ENCODE measurements at places on chromosomes 2 and 18.
A peak's percentile ranks its signal among the peaks of the same experiment; 100 is the strongest.

DNA sequence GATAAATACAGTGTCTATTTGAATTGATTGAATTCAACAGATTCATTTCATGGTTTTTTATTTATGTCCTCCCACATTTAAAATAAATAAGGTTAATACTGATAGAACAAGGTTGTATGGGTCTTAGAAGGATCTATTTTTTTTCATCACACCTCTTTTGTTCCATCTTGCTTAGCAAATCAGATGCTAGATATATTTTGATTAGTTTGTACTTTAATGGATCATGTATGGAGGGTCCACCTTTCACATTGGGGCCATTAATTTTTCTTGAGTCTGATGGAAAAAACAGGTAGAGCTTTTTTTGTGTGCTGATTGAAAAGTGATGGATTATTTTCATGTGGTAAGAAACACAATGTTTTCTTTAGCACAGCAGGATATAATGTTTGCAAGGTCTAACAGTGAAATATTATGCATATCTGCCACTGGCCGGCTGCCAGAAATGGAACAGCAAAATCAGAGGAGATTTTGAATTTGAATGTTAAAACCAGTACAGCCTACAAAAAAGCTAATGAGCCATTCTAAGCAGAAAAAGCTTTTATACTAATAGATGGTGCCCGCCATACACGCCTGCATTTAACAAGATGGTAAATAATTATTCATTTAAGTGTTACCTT, 188.1 kb upstream of the ETAA1 start:
- no peak for DNase-seq

DNA sequence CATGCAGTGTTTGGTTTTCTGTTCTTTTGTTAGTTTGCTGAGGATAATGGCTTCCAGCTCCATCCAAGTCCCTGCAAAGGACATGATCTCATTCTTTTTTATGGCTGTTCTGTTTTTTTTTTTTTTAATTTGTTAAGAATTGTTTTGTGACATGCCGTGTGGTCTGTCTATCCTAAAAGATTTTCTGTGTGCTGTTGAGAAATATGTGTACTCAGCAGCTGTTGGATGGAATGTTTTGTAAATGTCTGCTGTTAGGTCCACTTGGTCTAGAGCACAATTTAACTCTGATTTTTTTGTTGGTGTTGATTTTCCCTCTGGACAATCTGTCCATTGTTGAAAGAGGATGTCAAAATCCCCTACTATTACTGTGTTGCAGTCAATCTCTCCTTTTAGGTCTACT, 80.4 kb upstream of the WDR75 start:
- DNase-seq: no peak

- no peak for DNase-seq
Observed at GRCh38 chr2:18552351-18553077, 7.9 kb downstream of the RDH14 start.

GRCh38 chr18:49178321-49178720, 227.6 kb upstream of the SMAD7 start:
- no peak for DNase-seq

GRCh38 chr18:6891788-6892187, 162.3 kb downstream of the ARHGAP28 start:
- no peak for DNase-seq

DNA sequence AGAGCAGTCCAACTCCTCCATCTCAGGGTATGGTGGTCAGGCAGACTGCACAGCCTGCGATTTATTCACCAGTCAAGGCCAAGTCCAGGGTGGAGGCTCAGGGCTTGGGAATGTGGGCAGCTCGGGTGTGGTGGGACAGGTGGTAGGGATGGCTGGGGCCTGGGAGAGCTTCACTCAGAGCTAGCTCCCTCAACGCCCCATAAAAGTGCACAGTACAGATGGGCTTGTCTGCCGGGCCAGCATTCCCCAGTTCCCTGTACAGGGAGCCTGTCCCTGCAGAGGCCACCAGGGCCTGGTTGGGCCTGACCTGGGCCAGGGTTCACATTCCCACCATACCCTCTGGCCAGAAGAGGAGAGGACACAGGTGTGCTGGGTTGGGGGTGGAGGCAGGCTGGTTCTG, 49.2 kb upstream of the OTOS start:
- DNase-seq: no peak

DNA sequence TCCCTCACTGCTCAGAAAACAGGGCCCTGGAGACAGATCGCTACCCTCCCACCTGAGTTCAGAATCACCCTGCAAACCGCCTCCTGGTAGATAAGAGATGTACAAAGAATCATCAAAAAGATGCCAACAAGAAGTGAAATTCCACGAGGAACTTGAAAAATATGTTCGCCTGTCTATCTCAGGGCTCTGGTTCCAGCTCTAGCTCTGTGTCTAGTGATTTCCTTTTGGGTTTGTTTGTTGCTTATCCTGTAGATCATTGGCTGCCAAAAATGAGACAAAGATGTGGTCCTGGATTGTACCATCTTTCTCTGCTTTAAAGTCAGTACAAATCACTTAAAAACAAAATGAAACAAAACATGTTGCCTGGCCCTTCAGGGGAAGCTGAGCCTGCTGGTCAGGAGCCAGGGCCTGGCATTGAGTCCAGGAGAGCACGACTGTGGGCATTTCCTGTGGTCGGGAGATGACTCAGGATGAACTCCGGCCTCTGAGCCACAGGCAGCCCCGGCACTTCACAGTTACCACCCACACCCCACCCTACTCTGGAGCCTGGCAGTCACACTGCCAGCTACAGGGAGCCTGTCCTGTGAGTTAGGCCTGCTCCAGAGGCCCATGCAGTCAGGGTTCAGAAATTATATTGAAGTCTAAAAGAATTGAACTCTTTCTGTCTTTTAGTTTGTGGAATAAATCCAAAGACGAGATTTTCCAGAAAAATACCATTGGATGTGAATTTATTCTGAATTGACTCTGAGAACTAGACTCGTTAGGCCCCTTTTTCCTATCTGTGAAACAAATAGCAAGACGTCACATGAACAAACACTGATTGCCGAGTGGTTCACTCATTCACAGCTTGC, 8.0 kb upstream of the ITGB6 start:
- peak; percentile 30 for DNase-seq

GRCh38 chr18:72342933-72343332, 201.2 kb downstream of the CBLN2 start:
- no peak for DNase-seq

- no peak for DNase-seq
Observed at GRCh38 chr18:12362473-12363174, 14.4 kb downstream of the AFG3L2 start.

GRCh38 chr2:227888289-227888688, 16.9 kb downstream of the DAW1 start:
- DNase-seq: no peak

- no peak for DNase-seq
Observed at GRCh38 chr2:31238126-31238905, 4.4 kb downstream of the EHD3 start.

DNA sequence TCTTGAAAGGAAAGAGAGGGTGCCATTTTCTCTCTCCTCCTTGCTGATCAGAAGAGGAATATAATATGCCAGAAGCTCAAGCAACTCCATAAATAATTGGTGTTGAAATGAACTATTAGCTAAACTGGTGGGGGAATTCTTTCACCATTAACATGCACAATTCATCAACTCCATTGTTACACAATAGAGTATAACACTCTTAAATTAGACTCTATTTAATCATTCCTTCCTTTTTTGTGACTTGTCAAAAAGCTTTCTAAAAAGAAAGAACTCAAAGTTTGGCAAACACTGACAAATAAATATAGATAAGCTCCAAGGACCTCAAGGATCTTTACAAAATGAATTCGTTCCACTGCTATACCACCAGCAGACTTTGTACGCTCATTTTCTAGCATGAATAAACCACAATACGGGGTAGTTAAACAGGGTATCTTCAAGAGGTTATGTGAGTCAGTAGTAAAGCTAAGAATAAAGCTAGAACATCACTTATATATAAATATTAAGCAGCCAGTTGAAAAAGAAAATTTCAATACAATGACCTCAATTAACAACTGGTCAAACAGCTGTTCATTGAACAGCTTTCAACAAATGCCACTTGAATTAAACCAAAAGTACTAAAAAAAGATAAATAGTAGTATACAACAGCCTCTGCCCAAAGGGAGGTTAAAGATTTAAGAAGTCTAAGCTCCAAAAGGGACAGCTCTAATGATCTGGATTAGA, 6.4 kb downstream of the TRAK2 start:
- no peak for DNase-seq

DNA sequence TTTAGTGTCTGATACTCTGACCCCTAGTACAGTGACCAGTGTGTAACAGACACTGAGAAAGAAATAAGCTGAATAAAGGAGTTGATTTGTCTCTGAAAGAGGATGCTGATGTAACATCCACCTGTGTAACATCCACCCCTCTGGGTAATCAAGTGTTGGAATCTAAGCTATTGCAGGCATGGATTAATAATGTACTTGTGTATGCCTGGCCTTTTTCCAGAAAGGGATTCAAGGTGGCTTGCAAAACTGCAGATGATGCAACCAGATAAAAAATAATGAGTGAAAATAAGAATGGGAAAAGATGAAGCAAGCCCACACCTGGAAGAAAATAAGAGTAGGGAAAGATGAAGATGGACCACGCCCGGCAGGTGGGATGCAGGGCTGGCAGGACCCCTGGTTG, 48.2 kb upstream of the FOXI3 start:
- no peak for DNase-seq

DNA sequence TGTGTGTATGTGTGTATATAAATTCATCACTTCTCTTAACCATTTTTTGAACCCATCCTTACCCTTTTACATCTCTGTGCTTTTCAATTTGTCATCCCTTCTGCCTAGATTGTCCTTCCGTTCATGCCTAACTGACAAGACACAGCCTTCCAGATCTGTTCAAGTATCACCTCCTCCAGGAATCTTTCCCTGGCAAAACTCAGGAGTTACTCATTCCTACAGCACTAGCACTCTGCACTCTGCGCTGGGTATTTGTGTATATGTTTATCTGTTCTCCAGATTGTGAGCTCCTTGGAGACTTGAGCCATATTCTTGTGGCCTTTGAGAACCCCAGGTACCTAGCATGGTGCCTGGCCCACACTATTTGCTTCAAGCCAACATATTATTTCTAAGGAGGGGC, 26.8 kb upstream of the ASXL2 start:
- DNase-seq: no peak

DNA sequence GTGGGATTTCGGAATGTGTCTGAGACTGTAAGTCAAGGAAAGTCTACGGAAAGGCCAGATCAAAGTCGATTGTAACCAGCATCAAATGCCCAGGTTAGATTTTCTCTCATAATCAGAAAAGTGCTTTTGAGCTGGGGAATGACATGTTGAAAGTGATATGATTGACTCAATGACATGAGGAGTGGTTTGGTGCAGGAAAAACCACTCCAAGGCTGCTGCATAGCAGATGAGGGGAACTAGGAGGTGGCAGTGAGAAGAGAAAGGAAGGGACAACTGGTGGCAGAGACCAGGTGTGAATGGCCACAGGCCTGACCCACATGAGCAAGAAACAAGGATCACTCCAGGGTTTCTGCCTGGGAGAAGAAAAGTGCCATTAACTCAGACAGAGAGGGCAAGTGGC, 822 bp downstream of the SLC35F6 start:
- no peak for DNase-seq

GRCh38 chr2:64139956-64140355, 4.3 kb downstream of the PELI1 start:
- no peak for DNase-seq

GRCh38 chr18:74651327-74652128, 53.9 kb downstream of the ZNF407 start:
- no peak for DNase-seq

- no peak for DNase-seq
Observed at GRCh38 chr18:21141668-21142422, 30.2 kb upstream of the ROCK1 start.

GRCh38 chr2:71190656-71191569, 36.0 kb downstream of the PAIP2B start:
- DNase-seq: peak; percentile 23

GRCh38 chr2:201523506-201523905, 72.0 kb downstream of the STRADB start:
- no peak for DNase-seq

GRCh38 chr2:204901591-204901990, 356.3 kb downstream of the PARD3B start:
- DNase-seq: no peak

DNA sequence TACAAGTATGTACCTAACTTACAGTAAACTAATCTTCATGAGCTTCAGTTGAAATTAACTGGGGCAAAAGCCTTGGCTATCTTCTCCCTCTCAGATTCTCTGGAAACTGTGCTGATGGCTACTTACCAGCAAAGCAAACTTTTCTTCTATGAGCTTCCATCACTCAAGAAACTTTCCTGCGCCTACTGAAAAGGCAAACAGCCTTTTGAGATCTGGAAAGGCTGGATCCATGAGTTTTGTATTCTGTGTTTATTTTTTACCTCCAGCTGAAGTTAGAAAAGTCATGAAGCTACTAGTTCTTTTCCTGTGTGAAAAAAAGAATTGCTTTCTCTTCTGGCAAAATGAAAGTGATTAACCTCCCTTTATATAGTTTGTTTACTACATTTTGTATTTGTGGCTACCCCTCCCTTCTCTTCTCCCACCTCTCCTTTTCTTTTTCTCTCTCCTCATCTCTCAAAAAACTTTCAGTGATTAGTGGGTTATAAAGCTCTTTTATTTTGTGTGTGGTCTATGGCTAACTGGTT, 49.2 kb upstream of the RNF152 start:
- DNase-seq: no peak

DNA sequence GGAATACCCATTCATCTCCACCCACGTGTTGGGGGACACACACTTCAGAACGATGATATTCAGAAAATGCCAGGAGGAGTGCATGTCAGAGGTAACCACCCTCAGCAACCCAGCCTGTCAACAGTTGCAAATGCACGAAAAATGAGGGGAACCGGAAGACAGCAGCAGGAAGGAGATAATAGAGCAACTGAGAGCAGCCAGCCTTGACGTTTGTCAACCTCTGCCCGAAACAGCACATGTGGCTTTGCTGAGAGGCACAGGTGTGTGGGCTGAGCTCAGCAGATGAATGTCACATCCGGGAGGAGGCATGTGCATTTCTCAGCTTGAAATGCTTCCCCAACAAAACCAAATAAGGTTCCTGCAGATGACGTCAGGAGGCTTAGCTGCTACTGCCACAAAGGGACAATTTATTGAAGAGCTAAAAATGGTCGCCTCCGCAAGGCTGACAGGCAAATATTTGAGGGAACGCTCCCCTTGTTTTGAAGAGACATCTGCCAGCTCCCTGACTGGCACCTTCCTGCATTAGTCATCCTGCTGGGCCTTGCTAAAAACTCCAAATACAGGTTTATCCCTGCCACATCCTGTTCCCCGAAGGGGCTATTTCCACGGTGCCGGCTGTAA, 419.0 kb downstream of the NBAS start:
- peak; percentile 5 for DNase-seq

- no peak for DNase-seq
Observed at GRCh38 chr2:23008951-23009350, 376.0 kb upstream of the KLHL29 start.

DNA sequence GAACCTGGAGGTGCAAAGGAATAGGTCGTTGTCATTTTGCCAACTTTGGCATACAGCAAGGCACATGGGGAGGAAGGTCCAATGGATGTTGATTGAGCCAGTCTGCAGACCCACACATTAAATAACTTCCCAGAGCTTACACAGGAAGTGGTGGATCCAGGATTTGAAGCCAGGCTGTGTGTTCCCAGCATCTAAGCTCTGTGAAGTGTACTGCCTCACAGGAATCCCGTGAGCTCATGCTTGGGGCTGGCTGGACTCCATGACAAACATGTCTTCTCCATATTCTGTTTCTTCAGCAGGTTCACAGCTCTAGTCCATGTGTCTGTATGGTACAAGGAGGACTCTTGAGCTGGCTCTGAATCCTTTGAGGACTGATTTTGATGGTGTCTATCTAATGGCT, 63.9 kb downstream of the KLHL29 start:
- no peak for DNase-seq
